ENCODE measurements at places on chromosomes 2 and 18.

DNA sequence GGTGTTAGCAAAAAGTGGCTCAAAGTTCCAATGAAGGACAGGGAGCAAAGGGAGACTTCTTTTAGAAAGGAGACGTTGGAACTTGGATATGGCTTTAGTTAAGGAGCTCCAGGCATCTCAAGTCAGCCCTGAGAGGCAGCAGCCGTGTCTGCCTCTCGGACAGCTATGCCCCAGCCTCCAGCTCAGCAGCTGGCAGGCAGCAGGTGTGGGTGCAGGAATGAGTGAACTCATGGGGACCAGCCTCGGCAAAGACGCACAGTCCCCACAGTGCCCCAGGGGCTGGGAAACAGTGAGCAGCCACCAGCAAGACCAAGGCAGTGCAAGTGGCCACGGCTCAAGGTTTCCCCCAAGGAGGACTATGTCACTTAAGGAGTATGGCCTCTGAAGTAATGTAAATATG is 1.6 kb upstream of the LRRFIP1 start:
- DNase-seq, result no peak

- no peak for DNase-seq
Measured at GRCh38 chr18:46332921-46333341, 228.7 kb downstream of the HAUS1 start.

DNA sequence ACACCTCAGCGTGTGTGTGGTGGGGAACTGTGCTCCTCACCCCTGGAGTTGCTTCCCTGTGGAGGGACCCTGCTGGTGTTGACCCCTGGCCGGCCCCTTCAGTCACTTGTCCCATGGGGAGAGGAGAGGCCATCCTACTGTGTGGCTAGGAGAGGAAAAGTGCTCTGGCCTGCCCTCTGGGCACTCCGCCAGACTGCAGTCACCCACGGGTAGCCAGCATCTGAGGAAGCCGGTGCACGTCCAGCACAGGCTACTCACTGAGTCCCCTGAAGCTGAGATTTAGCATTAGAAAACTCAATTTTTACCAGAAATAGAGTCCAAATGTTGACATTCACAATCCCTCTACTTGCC is 211.5 kb upstream of the RAB6C start:
- no peak for DNase-seq

- DNase-seq, result no peak
Measured at GRCh38 chr18:55577812-55578539, 10.0 kb downstream of the TCF4 start.

DNA sequence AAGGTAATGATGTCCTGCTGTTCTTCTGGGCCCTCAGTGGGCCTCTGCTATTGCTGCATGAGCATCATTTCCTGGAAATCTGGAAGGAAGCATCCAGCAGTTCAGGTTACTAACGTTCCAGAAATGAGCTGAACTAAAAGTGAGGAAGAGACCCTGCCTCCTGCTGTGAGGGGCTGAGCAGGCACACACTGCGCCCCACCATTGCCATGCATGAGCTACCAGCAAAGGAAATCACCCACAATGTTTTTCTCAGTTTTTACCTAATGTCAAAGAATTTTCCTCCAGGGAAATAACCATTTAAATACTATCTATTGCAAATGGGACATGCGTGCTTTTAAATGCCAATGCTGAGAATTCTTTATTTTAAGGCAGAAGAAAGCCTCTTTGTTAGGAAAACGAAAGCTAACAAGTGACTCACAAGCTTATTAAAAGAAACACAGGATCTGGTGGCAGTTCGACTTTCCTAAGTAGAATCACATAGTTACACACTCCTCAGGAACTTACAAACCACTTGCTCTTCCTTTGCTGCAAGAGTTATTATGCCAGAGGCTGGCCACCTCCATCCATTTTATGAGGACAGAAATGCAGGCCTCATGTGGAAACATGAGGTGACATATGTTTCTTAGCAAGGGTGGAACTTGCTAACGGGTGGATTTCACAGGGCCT is 152.6 kb upstream of the TTC39C start:
- DNase-seq, result peak; percentile 34

- peak; percentile 14 for DNase-seq
Measured at GRCh38 chr2:168002021-168002553, 245.3 kb downstream of the STK39 start.

GRCh38 chr2:232571026-232571474 is 20.6 kb downstream of the EIF4E2 start:
- DNase-seq, result no peak

DNA sequence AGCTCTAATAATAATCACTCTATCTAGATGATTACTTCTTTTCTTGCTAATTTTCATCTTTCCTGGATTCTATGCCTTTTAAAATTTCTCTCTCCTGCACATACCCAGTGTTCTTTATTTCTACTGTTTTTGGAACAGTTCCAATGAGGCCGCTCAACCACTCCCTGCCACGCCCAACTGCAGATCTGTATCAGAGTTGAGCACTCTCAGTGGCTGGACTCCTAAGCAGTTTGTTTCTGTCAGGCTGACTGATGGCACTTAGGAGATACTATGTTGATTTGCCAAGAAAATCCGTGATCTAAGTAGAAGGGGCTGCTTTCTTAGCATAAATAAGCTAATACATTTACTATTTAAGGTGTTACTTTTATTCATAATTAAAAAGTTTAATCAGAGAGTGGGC is 192.8 kb downstream of the ARHGAP15 start:
- no peak for DNase-seq

Measured in RWPE1 (cell line).